ENCODE measurements at places on chromosomes 1 and 21. TPM values are rescaled to one million over a fixed set of nuclear protein-coding genes. Genes with fewer than 3 reads are reported as not detected.

DNA sequence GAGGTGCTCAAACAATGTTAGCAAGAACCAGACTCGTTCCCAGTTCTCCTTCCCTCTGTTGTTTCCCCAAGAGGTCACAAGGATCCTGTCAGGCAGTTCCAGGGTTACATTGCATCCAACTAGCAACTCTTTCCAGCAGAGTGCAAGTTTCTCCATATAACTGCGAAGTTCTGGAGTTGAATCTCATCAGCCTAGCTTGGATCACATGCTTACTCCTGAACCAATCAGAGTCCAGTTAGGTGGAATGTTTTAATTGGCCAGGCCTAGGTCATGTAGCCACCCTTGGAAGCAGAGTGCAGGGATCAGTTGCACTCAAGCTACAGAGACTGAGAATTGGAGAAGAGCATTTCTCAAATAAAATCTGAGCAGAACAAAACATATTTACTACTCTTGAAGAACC, 15.9 kb upstream of the PIK3R3 start:
- no peak for DNase-seq

GRCh38 chr1:24409535-24409934, 4.0 kb downstream of the STPG1 start:
- DNase-seq = no peak

DNA sequence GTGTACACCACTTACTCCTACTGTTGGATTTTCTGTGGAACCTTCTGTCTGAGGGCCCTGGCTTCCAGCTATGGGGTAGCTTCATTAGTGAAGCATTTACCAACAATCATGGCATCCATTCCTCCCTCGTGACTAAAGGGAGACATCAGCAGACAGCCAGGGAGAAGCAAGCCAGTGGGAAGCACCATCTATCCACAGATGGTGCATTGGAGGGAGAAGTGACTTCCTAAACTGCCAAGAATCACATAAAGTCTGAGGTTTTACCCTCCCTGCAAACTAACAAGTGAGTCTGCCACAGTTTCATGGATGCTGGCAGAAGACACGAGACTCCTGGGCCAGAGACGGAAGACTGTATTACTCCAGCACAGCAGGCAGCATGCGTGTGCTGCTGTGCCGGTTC, 31.4 kb downstream of the UMODL1 start:
- DNase-seq = no peak

DNA sequence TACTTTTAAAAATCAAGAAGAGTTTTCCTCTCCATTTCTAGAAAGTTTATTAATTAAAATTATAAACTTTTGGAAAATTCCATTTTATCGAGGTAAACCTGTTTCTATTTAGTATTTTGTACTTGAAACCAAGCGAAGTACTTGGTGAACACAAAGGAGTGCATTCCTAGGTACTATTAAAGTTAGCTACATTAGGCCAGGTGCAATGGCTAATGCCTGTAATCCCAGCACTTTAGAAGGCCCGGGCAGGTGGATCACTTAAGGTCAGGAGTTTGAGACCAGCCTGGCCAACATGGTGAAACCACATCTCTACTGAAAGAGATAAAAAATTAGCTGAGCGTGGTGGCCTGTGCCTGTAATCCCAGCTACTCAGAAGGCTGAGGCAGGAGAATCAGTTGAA, 292.2 kb downstream of the NTNG1 start:
- DNase-seq = no peak

- no peak for DNase-seq
Measured at GRCh38 chr1:214241060-214241459, 39.9 kb upstream of the SMYD2 start.

DNA sequence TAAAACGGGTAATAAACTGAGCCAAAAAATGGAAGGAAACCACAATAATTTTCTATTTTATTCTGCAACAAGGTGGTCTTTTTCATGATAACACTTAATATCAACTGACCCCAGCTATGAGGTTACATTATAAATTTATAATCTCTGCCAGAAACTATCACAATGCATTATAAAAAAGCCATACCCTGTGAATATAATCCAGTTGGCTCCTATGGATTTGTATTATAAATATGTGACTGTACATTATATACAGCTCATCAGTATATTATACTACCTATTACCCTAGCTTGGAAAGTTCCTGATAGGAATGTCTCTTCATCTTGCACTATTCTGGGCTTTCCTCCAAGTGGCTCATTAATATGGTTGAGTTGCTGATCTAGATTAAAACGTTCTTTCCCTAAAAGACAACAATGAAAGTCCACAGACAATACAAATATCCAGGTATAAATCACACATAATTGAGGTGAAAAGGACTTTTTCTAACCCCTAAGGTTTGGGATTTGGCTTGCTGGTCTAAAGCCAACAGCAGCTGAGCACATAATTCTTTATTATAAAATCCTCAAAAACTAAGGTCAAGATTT, 487.7 kb downstream of the TTLL7 start:
- DNase-seq = no peak

DNA sequence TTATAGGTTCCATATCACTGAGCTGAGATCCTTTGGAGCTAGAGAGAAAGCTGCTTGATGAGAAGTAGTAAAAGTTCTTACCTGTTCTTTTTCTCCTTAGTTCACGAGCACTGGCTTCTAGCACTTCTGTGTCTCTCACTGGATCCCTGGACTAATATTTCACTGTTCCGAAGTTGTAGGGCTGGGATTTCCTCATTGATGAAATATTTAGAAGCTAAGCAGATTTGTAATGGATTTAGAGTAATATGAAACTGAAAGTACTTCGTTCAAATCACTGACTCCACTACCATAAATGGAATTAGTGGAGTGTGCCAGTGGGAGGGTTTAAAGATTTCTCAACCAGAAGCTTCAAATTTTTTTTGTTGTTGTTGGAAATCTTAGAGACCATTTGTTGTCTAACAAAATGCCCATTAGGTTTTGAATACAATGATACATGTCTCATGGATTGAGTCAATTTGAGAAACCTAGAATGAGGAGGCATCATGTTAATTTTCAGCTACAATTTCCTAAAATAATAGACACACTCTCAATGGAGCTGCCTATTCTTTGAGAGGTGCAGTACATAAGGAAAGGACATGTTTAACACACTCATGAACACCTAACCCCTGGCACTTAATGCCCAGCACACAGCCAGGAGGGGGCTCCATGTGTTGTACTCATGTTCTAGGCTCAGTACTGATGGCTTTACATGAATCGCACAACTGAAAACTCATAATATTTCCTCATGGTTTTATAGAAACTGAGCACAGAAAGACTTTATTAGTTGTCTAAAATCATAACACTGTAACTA, at the start of gene GBP1:
GBP1 (minus strand) TSS at position 130 of the 790 bp plus-strand sequence. CDS start 1,974 bp downstream, outside the sequence.
- no peak for DNase-seq

DNA sequence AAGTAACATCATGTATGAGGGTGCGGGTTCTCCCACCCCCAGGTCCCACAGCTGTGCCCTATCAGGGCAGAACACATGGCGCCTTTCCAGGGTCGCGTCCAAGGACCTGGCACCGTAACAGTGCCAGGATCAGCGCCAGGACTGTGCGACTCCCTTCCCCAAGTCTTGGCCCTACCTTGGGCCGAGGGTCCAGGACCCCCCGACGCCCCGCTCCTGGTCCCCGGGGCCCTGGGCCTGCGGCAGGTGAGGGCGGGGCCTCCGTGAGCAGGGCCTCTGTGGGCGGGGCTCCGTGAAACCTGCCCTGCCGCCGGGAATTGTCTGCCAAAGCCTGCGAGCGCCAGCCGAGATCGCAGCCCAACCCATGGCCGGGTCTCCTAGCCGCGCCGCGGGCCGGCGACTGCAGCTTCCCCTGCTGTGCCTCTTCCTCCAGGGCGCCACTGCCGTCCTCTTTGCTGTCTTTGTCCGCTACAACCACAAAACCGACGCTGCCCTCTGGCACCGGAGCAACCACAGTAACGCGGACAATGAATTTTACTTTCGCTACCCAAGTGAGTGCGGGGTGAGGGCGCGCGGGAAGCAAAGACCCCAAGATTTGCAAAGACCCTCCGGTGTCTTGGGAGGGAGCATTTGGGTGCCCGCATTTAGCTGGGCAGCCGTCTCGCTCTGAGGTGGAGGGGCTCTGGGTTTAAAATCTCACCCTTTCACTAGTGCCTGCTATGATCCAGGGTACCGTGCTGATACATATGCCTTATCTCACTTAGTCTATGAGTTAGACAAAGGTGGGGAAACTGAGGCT, at the start of gene RHBG:
RHBG (plus strand) TSS at position 323 of the 796 bp plus-strand sequence; CDS start at position 362, 39 bp downstream.
- no peak for DNase-seq

DNA sequence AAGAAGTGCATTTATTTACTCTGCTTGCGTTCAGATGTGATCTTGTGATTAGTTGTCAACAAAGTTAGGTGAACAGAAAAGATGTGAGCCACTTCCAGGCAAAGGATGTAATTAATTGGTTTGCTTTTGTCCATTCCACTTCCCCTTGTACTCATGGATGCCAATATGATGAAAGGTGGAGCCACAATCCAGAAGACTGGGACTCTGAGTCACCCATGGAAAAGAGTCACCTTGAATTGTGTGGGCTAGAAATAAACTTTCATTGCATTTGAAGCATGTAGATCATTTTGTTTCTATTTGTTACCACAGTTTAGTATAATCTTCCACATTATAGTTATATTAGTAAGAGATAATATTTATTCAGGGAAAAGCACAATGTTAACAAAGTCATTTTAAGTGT, 684.2 kb downstream of the LTN1 start:
- no peak for DNase-seq

- DNase-seq = no peak
Measured at GRCh38 chr1:22043198-22043769, 9.2 kb upstream of the CDC42 start.

GRCh38 chr1:82346141-82346540, 545.4 kb downstream of the ADGRL2 start:
- DNase-seq = no peak

DNA sequence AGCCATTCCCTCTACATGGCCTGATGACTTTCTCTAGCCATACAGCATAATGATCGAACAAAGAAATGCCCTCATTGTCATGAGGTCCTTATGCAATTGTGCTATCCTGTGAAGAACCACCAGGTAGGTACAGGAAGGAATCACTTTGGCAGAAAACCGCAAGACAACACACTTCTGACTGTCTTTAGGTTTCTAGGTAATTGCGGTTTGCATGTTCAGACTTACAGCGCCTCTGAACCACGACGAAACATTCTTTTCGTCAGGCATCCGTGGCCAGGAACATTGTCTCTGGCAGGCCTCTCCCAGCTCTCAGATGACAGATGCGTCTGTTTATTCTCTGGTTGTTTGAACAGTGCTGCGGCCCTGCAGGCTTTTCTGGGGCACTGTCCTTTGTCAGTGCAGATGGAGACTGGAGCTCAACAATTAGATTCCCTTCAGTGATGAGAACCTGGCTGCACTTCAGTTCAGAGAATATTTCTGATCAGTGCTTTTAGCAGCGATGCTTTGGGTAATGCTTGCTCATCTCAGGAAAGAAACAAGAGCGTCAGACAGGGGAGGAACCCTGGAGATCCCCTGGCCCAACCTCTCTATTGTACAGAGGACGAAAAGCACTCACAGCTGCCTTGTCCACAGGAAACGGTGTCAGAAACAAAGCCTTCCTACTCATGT, 63.4 kb downstream of the B3GALT5 start:
- DNase-seq = no peak

DNA sequence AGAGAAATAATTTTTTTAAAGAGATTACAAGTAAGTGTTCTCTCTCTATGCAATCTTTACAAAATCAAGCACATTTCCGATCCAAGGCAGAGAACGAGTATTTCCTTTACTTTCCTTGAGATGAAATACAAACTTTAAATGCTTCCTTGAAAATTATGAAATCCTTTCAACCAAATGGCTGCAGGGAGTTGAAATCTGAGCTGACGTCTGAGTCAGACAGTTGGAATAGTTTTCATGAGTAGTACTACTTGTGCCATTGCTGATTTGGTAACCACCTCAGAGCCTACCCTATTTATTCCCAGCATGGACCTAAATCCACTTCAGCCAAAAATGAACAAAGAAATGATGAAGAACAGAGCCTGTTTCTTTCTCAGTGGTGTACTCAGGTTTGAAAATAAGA, 183.6 kb downstream of the GIPC2 start:
- DNase-seq = no peak

DNA sequence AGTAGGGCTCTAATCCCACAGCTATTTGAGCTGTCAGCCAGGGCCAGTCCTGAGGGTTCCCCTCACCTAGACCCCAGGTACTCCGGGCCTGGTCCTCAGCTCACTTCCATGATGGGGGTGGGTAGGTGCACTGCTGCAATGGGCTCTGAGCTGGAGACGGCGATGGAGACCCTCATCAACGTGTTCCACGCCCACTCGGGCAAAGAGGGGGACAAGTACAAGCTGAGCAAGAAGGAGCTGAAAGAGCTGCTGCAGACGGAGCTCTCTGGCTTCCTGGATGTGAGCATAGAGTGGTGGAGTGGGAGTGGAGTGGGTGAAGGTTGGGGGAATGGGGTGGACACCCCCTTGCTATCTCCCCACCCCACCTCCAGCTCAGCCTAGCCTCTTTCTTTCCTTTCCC, 2.1 kb downstream of the S100A1 start:
- no peak for DNase-seq

GRCh38 chr1:59718064-59718988, 96.4 kb upstream of the HOOK1 start:
- DNase-seq = no peak

GRCh38 chr21:15495965-15496364, 233.8 kb upstream of the USP25 start:
- DNase-seq = no peak

DNA sequence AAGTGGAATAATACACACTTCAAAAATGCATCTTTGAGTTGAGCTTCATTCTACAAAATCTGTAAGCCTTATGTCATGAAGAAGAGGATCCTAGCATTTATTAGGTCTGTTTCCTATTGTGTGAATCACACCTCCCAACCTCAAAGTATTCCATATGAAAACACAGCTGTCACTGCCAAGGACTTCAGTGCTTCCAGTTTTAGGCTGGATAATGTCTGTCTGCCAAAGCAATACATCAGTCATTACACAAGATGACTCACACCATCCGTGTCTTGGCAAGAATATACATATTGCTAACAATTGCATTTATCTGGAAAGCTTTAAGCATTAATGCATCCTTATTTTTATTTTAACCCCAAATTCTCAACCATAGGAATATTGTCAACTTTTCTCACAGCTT, 125.7 kb upstream of the TMPRSS15 start:
- DNase-seq = no peak

DNA sequence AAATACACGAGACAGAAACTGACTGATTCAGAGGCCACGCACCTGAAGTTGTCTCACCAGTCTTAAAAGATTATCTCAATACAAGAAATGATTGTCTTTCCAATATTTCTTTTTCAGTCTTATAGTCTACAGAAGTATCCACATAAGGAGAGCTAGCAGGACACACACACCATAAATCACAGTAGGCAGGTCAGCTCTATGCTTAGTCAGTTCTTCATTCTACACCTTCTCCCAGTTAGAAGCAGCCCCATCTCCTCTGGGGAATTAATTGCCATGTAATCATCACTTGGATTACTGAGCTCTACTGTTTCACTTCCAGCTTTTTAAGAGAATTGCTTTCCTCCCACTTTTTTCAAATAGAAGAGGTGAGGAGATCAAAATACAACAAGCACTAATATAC, 59.6 kb downstream of the SMYD3 start:
- no peak for DNase-seq

GBP7 gene
- 1.3 TPM for total RNA-seq

SLC6A17 gene
- not detected for total RNA-seq

GJA8 gene
- not detected for total RNA-seq

GBP6 gene
- total RNA-seq = 0.22 TPM

RNU1-4 gene
- 3,879 TPM for total RNA-seq

TNNT2 gene
- not detected for total RNA-seq

VPS72 gene
- 74.4 TPM for total RNA-seq

AVPR1B gene
- total RNA-seq = not detected

HRNR gene
- not detected for total RNA-seq

All from natural killer cell treated with Interleukin-12 subunit alpha and Interleukin-12 subunit beta and Interleukin-15 and Interleukin-18, amount 100 ng/mL, for 72 hours (primary cell).